ENCODE measurements at places on chromosomes 16 and 17. TPM values are rescaled to one million over a fixed set of nuclear protein-coding genes. Genes with fewer than 3 reads are reported as not detected.

DNA sequence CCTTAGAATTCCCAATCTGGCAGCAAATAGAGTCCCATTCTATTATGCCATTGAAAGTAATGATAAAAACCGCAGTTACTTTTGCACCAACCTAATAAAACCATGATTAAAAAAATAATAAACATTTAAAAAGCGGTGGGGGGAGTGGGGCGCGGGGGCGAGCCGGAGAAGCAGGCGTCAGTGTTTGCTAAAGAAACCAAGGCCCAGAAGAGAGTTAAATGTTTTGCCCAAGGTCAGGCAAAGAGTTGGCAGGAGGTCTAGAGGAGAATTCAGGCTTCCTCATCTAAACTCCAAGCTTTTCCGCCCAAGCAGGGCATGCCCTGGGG, 9.7 kb upstream of the PRSS22 start:
- H3K4me1 ChIP-seq = peaks cover 8% of the 10 kb centered on the region
- H3K36me3 ChIP-seq = no peaks in the 10 kb centered on the region
- peak overlapping the region; percentile 89 for H3K4me3 ChIP-seq
- H3K27me3 ChIP-seq = peaks cover 41% of the 10 kb centered on the region

GRCh38 chr16:18829251-18829650, 27.9 kb upstream of the ARL6IP1 start:
- peaks cover 36% of the 10 kb centered on the region for H3K36me3 ChIP-seq
- H3K4me1 ChIP-seq = no peaks in the 10 kb centered on the region
- no peak overlapping the region for H3K27ac ChIP-seq
- H3K4me3 ChIP-seq = no peak overlapping the region
- H3K27me3 ChIP-seq = no peaks in the 10 kb centered on the region

DNA sequence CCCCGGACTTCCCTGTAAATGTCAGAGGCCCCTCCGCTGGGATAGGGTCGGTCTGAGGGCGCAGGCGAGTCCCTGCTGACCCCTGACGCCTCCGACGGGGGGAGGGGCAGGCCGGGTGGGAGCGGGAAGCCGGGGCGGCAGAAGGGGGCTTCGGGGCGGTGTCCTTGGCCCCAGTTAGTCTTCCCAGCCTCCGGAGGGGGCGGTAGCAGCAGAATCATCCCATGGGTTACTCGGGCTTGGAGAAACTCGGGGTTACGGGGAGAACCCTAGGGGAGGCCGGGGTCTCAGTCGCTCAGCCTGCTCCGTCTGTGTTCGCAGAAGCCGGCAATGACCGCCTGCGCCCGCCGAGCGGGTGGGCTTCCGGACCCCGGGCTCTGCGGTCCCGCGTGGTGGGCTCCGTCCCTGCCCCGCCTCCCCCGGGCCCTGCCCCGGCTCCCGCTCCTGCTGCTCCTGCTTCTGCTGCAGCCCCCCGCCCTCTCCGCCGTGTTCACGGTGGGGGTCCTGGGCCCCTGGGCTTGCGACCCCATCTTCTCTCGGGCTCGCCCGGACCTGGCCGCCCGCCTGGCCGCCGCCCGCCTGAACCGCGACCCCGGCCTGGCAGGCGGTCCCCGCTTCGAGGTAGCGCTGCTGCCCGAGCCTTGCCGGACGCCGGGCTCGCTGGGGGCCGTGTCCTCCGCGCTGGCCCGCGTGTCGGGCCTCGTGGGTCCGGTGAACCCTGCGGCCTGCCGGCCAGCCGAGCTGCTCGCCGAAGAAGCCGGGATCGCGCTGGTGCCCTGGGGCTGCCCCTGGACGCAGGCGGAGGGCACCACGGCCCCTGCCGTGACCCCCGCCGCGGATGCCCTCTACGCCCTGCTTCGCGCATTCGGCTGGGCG, 542 bp downstream of the GUCY2D start:
- no peak for DNase-seq
- H3K4me3 ChIP-seq = no peak overlapping the region
- no peaks in the 10 kb centered on the region for H3K36me3 ChIP-seq
- no peak overlapping the region for H3K27ac ChIP-seq

GRCh38 chr16:10876315-10876714, 687 bp upstream of the CIITA start:
- no peaks in the 10 kb centered on the region for H3K4me1 ChIP-seq
- H3K27me3 ChIP-seq = peaks cover 9% of the 10 kb centered on the region
- no peaks in the 10 kb centered on the region for H3K36me3 ChIP-seq
- H3K27ac ChIP-seq = no peak overlapping the region
- DNase-seq = no peak
- H3K4me3 ChIP-seq = no peak overlapping the region

DNA sequence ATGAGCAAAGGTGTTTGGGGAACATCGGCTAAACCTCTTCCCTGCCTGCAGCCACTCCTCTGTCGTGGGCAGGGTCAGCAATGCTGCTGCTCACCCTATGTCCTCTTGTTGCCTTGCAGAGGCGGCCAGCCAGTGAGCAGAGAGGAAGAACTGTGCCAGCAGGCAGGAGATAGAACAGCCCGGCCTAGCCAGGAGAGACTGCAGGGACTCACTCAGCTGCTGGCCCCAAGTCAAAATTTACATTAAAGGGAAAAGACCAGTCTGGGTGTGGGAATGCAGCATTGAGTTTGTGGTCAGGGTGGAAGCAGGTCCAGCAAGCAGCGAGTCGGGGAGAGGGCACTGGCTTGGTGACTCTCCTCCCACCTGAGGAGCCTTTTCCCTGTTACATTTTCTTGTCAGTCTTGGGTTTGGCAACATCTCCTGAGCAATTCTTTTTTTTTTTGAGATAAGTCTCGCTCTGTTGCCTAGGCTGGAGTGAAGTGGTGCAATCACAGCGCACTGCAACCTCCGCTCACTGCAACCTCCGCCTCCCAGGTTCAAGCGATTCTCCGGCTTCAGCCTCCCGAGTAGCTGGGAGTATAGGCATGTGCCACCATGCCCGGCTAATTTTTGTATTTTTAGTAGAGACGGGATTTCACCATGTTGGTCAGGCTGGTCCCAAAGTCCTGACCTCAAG, 22.7 kb downstream of the LIG3 start:
- peaks cover 3% of the 10 kb centered on the region for H3K4me1 ChIP-seq
- no peaks in the 10 kb centered on the region for H3K27me3 ChIP-seq
- no peak for DNase-seq

- peak; percentile 13 for DNase-seq
- no peak overlapping the region for H3K4me3 ChIP-seq
- no peaks in the 10 kb centered on the region for H3K4me1 ChIP-seq
- H3K27ac ChIP-seq = no peak overlapping the region
- no peaks in the 10 kb centered on the region for H3K27me3 ChIP-seq
- no peaks in the 10 kb centered on the region for H3K36me3 ChIP-seq
Observed at GRCh38 chr16:55911616-55912015, 36.4 kb upstream of the CES5A start.

- H3K27ac ChIP-seq = no peak overlapping the region
- peaks cover under 1% of the 10 kb centered on the region for H3K27me3 ChIP-seq
Observed at GRCh38 chr17:9811537-9811936, 10.3 kb downstream of the GSG1L2 start.

DNA sequence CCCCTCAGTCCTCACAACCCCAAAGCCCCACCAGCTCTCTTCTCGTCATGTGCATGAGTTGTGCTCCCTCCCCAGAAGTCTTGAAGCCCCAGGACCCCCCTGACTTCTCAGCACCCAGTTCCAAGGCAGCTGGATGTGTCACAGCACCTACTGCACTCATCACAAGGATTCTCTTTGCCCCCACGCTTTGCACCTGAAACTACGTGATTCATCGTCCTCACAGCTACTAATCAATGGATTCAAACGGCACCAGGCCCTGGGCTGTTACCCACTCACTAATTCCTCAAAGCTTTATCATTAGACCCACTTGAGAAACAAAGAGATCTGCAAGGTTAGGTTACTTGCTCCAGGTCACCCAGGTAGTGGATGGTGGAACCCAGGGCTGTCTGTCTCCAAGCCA, 45.1 kb upstream of the NDRG4 start:
- peaks cover 26% of the 10 kb centered on the region for H3K27me3 ChIP-seq
- H3K27ac ChIP-seq = no peak overlapping the region
- DNase-seq = no peak
- H3K36me3 ChIP-seq = no peaks in the 10 kb centered on the region

DNA sequence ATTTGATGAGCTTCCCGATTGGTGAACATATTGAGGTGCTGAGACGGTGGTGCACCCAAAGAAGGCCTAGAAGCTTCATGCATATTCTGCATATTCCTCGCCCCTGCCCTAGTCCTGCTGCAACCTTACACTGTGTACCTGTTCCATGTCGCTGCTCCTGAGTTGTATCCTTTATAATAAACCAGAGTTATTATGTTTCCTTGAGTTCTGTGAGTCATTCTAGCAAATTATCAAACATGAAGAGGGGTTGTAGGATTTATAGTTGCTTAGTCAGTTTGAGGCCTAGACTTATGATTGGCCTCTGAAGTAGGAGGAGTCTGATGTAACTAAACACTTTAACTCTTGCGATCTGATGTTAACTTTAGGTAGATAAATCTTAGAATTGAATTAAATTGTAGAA, 436.8 kb downstream of the CA10 start:
- H3K4me3 ChIP-seq = no peak overlapping the region
- H3K4me1 ChIP-seq = no peaks in the 10 kb centered on the region
- H3K36me3 ChIP-seq = no peaks in the 10 kb centered on the region
- DNase-seq = no peak

GRCh38 chr17:3552916-3553315, 4.7 kb downstream of the TRPV3 start:
- no peak overlapping the region for H3K4me3 ChIP-seq
- H3K27ac ChIP-seq = no peak overlapping the region
- no peak for DNase-seq
- H3K27me3 ChIP-seq = no peaks in the 10 kb centered on the region
- H3K36me3 ChIP-seq = no peaks in the 10 kb centered on the region

Gene PPL
- 9.7 TPM for total RNA-seq

Gene KRT36
- not detected for total RNA-seq

Gene IL21R
- total RNA-seq = 0.34 TPM

Gene RRN3
- total RNA-seq = 23.8 TPM
